Hippocampal formation (tissue), 2 donors: ENCODE measurements at places on chromosomes 12 and 14.

GRCh38 chr14:102949801-102950451 lies 27.5 kb downstream of the AMN start:
- DNase-seq = peak; percentile 84

DNA sequence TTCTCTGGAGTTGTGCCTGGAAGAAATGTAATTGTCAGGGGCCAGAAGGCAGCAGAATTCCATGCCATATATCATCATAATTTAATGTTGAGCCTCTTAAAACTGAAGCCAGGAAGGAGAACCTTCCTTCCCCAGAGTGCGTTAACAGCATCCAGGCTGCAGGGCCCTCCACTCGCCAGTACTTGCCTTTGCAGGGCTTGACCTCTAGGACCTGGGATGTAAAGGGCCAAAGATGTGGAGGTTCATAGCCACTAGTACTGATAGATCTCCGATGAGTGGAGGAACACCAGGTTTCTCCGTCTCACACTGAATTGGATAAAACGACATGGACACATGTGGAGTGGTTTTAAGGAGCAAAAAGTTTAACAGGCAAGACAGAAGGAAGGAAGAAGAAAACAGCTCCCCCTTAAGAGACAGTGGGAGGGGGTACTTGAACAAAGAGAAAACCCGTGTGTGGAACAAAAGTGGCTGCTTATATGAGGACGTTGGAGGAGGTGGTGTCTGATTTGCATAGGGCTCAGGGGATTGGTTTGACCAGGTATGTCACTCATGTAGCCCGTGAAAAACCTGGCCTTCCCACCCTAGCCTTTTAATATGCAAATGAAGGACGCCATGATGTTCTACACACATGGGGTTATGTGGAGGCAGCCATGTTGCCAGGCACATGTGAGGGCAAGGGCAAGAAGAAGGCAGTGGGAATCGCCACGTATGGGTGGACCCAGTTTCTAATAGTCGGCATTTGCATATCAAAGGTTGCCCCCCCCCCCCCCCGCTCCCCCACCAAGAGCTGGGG lies 38.8 kb upstream of the WSCD2 start:
- DNase-seq = no peak

DNA sequence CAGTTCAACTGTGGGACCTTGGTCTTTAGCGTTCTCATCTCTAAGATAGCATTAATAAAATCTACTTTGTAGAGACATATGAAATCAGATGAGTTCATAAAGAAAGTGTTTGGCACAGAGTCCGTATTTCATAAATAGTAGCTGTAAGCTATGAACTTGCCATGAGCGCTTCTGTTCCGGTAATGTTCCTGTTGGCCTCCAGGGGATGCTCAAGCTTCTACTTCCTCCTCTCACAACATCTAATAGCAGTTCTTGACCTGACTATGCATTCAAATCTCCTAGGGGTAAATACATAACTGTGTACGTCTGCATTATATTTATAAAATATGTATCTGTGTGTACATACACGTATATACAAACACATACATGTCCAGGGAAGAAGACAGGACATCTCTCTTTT lies 288.2 kb upstream of the TMPO start:
- DNase-seq = no peak

GRCh38 chr14:58808828-58809227 lies 171.1 kb downstream of the DACT1 start:
- DNase-seq = peak; percentile 32

GRCh38 chr12:89072294-89073026 lies 279.8 kb downstream of the DUSP6 start:
- DNase-seq = no peak

DNA sequence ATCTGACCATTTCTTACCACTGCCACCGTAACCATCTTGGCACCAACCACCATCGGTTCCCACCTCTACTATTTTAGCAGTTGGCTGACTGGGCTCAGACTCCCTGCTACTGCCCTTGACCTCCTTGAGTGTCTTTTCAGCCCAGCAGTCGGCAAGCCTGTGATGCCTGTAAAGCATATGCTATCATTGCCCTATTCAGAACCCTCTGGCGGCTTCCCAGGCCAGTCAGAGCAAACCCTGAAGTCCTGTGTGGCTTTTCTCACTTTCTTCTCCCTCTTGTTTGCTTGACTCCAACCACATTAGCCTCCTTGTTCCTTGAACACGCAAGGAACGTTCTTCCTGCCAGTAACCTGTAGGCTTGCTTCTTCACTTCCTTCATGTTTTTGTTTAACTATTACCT lies 6.2 kb downstream of the IRAK3 start:
- no peak for DNase-seq

GRCh38 chr14:79961197-79961596 lies 250.1 kb downstream of the DIO2 start:
- no peak for DNase-seq

GRCh38 chr12:48995086-48995879 lies 3.9 kb downstream of the DDN start:
- DNase-seq = peak; percentile 78

GRCh38 chr12:117760990-117761389 lies 207.8 kb downstream of the KSR2 start:
- no peak for DNase-seq

DNA sequence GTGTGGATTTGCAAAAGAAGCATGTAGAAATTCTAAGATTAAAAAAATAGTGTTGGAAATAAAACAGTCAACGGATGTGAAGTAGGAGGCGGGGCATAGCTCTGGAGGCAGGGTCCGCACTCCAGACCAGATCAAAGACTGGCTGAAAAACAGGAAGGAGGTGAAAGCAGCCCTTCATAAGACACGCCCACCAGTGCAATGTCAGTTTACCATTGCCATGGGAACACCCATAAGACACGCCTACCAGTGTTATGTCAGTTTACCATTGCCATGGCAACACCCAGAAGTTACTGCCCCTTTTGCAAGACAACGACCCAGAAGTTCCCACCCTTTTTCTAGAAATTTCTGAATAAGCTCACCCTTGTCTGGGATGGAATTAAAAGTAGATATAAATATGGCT lies 87.1 kb downstream of the FZD10 start:
- DNase-seq = no peak

- no peak for DNase-seq
These were observed 12.2 kb upstream of the C14orf180 start for GRCh38 chr14:104567141-104567956.

DNA sequence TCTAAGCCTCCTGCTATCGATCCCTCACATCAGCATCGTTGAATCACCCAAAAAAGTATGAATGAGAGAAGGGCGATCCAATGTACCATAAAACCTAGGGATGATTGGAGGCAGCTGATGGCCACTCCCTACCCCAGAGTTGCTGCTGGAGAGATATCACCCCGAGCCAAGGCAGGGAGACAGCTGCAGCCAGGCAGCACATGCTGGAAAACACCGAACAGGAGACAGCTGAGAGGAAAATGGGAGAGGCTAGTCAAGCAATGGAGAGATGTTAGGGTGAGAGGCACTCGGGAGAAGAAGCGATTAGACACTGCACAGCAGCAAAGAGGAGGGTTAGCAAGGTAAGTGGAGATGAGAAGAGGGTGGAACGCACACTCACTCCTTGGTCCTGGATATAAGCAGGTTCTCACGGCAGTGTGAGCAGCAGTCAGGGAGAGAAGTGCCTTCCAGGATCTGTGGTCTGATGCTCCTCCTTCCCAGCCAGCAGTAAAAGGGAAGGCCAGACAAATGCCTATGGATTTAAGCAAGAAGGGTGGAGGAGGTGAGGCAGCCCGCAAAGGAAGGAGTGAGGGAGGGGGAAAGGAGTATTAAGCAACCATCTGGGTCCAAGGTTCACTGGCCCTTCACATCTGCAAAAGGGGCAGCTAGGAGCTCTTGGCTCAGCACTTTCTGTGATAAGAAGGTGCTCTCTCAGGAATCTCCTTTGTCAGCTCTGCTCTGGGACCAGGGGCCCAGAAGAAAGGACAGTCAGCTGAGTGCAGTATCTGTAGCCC lies at the start of gene SLC7A7:
TSS of gene SLC7A7 (minus strand) at position 495 of the 773 bp plus-strand sequence. CDS start 2,037 bp downstream, outside the sequence.
- DNase-seq = no peak

GRCh38 chr14:55926007-55926406 lies 192.2 kb upstream of the PELI2 start:
- DNase-seq = no peak

DNA sequence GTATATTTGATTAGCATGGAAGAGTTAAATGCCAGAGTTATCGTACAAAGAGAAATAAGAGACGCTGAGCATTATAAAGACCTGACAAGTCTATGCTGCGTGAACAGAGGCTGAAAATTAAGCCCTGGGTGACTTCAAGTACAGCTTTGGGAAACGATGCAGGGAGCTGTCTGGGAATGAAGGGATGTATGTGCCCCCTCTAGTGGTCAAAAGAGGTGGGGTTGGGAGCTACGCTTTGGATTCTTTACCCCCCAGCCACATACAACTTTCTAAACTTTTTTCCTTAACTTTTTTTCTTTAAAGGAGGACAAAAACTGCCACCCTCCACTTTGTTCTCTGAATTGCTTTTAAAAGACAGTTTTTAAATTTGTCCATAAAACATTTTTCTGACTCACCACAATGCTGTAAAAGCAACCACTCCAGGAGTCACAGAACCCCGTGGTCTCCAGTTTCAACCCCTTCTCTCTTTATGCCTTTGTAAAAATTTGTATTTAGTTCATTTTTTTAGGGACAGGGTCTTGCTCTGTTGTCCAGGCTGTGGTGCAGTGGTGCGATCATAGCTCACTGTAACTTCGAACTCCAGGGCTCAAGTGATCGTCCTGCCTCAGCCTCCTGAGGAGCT lies 59.4 kb downstream of the ZNF664 start:
- DNase-seq = peak; percentile 26

DNA sequence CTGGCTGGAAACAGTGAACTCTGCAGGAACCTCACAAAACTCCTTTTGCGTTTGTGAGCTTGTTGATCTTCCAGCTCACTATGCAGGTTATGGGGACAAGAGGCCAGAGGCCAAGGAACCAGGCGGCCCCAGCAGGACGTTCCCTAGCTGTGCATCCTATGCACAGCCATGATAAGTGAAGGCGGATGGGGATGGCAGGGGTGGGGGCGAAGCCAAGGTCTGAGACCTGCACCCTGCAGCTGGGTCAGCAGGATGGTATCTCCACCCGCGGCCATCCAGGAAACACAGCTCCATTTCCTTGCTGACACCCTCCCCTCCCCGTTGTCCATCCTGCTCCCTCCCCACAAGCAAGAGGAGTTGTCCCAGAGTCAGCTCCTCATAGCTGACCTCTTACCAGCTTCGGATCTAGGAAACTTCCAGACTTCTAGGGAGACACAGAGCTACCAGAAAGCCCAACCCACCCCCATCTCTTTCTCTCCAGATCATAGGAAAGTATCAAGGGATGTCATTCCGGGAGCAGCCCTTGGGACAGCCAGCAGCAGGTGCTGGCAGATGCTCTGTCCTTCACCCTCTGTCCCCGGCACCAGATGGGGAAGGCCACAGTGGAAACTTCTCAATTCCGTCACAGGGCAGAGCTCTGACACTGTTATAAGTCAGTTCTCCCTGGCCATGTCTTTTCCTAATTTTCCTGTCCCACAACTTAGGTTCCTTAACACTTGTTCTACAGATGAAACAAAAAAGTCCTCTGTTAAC lies 9.4 kb downstream of the ZBTB39 start:
- DNase-seq = no peak

- DNase-seq = no peak
These were observed 326.8 kb downstream of the SYT1 start for GRCh38 chr12:79191391-79191790.

- DNase-seq = no peak
These were observed 13.3 kb upstream of the RGS6 start for GRCh38 chr14:71918955-71919354.

DNA sequence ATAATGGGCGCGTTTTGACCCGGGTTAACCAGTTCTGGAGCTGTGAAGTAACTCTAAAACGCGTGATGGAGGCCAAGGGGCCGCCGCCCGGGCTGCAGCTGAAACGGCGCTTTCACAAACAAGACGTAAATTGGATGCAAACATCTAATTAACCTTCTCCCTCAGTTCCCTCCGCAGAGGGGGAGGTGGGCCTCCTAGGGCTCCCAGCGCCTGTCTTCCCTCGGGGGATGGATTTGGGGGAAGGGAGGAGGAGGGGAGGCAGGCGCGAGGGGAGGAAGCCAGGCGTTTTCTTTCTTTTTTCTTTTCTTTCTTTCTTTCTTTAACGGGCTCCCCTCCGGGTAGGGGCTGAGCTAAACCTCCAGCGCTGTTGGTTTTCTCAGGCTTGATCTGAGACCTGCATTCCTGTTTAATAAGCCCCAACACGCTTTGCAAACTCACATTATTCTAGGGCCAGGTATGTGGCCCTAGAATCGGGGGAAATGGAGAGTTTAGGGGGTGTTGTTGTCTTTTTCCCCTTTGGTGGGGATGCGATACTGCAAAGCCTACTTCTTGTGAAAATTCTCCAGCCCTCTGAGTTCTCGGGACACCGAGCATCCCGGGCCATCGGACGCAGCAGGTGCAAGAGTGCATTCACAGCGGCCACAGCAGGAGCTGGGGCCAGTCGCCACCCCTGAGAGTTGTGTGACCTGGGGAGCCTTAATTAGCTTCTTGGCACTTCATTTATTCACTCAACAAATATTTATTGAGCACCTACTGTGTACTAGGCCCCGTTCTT lies 43.6 kb upstream of the LHX5 start:
- no peak for DNase-seq

- DNase-seq = no peak
These were observed 33.4 kb upstream of the SYNDIG1L start for GRCh38 chr14:74459289-74459946.

- DNase-seq = no peak
These were observed 165.9 kb downstream of the KTN1 start for GRCh38 chr14:55745906-55746305.

GRCh38 chr12:96425321-96425720 lies 25.1 kb upstream of the CDK17 start:
- DNase-seq = no peak

- DNase-seq = no peak
These were observed 60.4 kb downstream of the PHETA1 start for GRCh38 chr12:111308473-111308872.

DNA sequence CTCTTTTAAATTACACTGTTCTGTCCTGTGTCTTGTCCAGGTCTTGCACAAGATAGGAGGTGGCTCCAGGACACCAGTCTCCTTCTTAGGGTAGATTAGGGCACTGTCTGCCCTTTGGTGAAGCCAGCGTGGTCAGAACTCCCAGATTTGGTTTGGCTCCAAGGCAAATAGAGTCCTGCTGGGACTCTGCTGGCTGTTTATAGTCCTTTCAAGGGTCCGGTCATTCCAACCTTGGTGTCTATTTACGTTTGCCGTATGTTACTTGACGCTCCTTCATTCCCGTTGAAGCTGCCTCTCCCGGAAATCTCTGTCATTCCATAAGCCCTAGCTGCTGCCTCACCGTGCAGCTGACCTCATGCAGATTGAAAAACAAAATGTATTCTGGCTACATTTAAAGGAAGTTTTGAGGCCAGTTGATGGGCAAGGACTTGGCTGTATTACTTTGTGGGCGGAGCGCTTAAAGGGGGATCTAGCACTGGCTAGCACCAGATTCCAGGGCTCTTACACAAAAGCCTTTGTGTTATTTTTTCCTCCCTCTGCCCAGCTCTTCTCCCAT lies 180.6 kb downstream of the AKAP6 start:
- DNase-seq = peak; percentile 99
